ENCODE measurements at places on chromosomes 4 and X.

DNA sequence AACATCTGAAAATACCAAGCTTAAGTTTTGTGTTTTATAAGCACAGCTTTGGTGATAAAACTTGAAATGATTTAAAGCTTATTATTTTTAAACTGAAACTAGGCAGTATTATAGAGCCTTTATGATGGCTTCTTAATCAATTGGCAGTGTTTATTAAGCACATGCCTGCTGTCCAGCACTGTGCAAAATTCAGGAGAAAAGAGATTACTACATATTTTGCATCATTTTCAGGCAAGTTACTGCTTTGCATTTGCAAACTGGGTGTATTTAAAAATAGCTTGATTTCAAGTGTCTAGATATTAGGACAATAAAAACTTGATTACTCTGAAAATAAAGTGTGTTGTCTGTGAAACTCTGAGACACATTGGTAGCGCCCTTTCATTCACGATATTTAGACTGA lies 126.5 kb downstream of the PDLIM5 start:
- no peak for DNase-seq

GRCh38 chrX:133215747-133216146 lies 2.4 kb downstream of the TFDP3 start:
- DNase-seq, result peak; percentile 54

DNA sequence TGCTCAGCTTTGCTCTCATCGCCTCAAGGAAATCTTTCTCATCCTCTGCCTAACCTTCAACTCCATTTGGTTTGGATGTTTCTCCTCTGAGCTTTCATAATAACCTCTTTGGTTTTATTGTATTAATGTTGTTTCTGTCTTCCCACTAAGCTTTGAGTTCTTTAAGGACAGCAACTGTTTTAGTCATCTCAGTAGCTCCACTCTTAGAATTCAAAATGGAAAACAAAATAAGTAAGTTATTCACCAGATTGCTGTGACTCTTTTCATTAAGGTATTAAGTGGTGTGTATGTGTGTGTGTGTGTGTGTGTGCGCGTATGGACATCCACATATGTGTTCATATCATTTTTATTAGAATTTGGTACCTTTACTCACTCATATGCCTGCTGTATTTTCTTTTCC lies 279.2 kb upstream of the BOD1L1 start:
- no peak for DNase-seq

GRCh38 chr4:144178414-144178813 lies 37.9 kb upstream of the GYPA start:
- no peak for DNase-seq

GRCh38 chr4:122715221-122715620 lies 17.3 kb upstream of the BBS12 start:
- no peak for DNase-seq

DNA sequence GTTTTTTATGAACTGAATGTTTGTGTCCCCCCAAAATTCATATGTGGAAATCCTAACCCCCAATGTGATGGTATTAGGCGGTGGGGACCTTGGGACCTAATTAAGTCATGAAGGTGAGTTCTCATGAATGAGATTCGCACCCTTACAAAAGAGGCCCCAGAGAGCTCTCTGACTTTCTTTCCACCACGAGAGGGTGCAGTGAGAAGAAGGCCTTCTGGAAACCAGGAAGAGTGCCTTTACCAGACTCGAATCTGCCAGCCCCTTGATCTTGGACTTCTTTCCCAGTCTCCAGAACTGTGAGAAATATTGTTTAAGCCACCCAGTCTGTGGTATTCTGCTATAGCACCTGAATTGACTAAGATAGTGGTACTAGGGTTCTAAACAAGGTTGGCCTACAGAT lies 40.8 kb downstream of the STK26 start:
- DNase-seq, result no peak

GRCh38 chr4:139710073-139710472 lies 44.5 kb downstream of the MGST2 start:
- no peak for DNase-seq

DNA sequence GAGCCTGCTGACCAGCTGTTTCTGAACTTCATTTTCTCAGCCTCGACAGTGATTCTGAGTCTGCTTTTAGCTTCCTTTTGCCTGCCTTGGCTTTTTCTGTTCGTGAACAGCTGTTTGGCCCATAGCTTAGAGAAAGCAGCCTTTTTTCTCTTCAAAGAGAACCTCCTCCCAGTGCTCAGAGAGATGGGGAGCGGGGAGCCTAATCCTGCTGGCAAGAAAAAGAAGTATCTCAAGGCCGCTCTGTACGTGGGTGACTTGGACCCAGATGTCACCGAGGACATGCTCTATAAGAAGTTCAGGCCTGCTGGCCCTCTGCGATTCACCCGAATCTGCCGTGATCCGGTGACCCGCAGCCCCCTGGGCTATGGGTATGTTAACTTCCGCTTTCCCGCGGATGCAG lies 756 bp downstream of the PABPC5 start:
- DNase-seq, result no peak

- no peak for DNase-seq
These were observed 26.9 kb upstream of the CYBB start for GRCh38 chrX:37752936-37753335.

GRCh38 chr4:87785731-87786509 lies 13.4 kb upstream of the IBSP start:
- no peak for DNase-seq

- no peak for DNase-seq
These were observed 759.6 kb upstream of the NDST4 start for GRCh38 chr4:115873048-115873447.

DNA sequence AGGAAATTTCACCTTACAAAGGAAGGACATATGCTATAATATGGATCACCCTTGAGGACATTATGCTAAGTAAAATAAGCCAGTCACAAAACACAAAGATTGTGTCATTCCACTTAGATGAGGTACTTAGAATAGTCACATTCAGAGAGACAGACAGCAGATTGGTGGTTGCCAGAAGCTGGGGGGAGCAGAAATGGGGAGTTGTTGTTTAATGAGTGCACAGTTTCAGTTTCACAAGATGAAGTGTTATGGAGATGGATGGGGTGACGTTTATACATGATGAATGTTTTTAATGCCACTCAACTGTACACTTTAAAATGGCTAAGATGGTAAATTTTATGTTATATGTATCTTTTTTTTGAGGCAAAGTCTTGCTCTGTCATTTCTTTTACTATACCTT lies 14.8 kb upstream of the SPON2 start:
- DNase-seq, result no peak

- DNase-seq, result no peak
These were observed 19.3 kb upstream of the UBA1 start for GRCh38 chrX:47174376-47174775.

GRCh38 chr4:839675-840443 lies 13.9 kb upstream of the CPLX1 start:
- DNase-seq, result no peak

GRCh38 chr4:85736571-85736970 lies 261.6 kb downstream of the ARHGAP24 start:
- DNase-seq, result no peak

- peak; percentile 63 for DNase-seq
These were observed 16.9 kb downstream of the ZFP42 start for GRCh38 chr4:188012426-188012945.

DNA sequence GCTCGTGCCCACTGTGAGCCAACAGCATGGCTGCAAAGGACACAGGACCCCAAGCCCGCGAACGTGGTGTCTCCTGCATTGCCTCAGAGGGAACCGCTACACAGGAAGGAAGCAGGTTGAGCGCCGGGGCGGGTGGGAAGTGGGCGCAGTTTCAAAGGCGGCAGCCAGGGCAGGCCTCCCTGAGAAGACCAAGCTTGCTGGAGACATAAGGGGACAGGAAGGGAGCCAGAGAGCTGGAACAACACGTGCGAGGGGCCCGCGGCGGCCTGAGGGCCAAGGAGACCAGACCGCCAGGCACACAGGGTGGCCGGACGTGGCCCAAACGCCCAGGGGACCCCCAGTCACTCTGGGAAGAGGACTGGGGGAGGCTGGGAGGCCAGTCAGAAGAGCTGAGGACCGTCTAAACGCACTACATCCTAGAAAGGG lies 32.0 kb downstream of the CTBP1 start:
- no peak for DNase-seq

DNA sequence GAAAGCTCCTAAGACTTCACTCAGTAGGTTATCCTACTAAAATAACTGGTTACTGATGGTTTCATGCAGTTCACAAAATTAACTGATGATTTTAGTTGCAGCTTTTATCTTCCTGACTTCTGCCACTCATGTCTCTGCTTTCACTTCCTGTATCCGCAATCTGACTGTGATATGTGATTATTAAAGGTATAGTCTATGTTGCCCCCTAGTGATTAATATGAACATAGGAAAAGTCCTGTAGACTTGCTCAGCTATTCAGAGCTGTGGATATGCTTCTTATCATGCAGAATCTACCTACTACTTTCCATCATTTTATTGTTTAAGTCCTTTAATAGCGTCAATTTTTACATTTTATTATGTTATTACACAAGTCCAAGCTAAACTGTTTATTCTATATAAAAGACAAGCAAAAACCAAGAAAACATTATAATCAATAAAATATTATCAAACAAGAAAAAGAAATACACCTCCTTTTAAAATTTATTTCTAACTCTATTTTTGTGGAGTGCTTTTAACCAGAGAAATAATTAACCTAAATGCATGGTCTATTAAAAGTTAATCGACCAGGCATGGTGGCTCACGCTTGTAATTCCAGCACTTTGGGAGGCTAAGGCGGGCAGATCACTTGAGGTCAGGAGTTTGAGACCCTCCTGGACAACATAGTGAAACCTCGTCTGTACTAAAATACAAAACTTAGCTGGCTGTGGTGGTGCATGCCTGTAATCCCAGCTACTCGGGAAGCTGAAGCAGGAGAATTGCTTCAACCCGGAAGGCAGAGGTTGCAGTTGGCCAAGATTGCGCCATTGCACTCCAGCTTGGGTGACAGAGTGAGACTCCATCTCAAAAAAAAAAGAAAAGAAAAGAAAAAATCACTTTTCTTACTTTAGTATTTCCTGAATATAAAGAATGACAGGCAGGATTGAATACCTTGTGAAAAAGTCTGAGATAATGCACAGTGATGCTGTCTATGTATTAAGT lies 40.4 kb upstream of the TLR2 start:
- peak; percentile 61 for DNase-seq

GRCh38 chrX:96752781-96753180 lies 68.1 kb downstream of the DIAPH2 start:
- DNase-seq, result no peak

DNA sequence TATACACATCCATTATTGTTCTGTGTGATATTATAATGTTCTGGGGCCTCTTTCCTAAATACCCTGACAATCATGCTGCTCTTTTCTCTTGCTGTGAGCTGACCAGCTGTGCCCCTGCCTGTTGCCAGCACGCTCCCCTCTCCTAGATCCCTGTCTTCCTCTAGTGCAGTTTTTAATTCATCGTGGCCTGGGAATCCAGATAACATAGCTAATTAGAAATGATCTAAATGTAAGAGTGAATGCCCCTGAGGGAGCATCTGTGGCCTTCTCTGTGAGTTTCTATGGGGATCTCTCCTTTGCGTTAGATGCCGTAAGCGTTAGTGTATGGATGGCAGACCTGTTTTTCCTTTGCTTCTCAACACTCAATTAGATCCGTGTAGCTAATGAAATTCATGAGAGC lies 434.3 kb downstream of the SPRY1 start:
- DNase-seq, result no peak

- no peak for DNase-seq
These were observed 105.9 kb upstream of the SLC7A11 start for GRCh38 chr4:138348055-138348454.

- no peak for DNase-seq
These were observed 32.0 kb downstream of the CEP135 start for GRCh38 chr4:55980725-55981124.

- DNase-seq, result peak; percentile 5
These were observed 95.7 kb downstream of the CPZ start for GRCh38 chr4:8688041-8688907.

DNA sequence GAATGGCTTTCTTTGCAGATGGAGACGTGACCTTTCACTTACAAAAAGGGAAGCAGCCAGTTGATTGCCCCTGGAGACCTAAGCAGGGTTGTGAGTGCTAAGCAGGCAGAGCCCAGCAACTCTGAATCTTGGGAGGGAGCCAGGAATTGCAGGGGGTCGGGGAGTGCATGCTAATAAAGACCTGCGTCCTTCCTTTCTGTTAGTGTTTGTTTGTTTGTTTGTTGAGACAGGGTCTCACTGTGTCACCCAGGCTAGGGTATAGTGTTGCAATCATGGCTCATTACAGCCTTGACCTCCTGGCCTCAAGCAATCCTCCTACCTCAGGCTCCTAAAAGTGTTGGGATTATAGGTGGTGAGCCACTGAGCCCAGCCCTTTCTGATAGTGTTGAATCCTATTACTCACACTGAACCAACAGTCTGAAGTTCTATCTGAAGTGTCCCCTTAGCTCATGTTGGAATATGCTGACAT lies 137.4 kb downstream of the CEP135 start:
- DNase-seq, result no peak

DNA sequence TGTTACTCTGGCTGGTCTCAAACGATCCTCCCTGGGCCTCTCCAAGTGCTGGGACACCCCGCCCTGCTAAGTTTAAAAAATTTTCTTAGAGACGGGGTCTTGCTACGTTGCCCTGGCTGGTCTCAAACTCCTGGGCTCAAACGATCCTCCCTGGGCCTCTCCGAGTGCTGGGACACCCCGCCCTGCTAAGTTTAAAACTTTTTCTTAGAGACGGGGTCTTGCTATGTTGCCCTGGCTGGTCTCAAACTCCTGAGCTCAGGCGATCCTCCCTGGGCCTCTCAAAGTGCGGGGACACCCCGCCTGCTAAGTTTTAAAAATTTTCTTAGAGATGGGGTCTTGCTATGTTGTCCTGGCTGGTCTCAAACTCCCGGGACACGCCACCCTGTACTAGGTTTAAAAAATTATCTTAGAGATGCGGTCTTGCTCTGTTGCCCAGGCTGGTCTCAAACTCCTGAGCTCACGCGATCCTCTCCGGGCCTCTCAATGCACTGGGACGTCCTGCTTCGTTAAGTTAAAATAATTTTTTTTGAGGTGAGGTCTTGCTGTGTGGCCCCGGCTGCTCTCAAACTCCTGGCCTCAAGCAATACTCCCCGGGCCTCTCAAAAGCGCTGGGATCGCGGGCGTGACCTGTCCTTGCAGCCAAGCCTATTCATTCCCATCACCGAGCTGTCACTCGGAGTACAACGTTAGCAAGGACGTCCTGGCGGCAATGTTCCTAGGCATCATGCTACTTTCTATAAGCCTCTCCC lies 1.1 kb downstream of the SLC25A6 start:
- DNase-seq, result no peak

GRCh38 chr4:1869530-1870327 lies 1.5 kb upstream of the NSD2 start:
- DNase-seq, result no peak

GRCh38 chrX:73977542-73978169 lies 326.3 kb upstream of the ZCCHC13 start:
- no peak for DNase-seq

DNA sequence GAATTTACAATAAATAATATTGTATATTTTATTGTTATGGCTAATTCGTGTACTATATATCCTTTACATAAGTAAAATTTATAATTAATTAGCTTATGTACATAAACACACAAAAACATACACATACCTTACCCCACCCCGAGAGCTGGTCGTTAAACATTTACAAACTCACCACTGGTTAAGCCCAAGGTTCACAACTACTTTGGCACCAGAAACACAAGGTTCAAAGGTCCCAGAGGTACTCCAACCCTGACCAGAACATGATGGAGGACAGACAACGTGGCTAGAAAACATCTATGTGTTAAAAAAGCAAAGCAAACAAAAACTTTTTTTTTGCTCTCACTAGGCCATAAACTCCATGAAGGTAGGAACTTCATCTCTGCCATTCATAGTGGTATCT lies 37.7 kb downstream of the SLC25A5 start:
- DNase-seq, result no peak

GRCh38 chr4:40910706-40911105 lies 161.0 kb downstream of the NSUN7 start:
- peak; percentile 59 for DNase-seq

GRCh38 chr4:150395872-150396271 lies 186.1 kb upstream of the MAB21L2 start:
- no peak for DNase-seq
